ENCODE measurements at places on chromosomes 6 and 20.

DNA sequence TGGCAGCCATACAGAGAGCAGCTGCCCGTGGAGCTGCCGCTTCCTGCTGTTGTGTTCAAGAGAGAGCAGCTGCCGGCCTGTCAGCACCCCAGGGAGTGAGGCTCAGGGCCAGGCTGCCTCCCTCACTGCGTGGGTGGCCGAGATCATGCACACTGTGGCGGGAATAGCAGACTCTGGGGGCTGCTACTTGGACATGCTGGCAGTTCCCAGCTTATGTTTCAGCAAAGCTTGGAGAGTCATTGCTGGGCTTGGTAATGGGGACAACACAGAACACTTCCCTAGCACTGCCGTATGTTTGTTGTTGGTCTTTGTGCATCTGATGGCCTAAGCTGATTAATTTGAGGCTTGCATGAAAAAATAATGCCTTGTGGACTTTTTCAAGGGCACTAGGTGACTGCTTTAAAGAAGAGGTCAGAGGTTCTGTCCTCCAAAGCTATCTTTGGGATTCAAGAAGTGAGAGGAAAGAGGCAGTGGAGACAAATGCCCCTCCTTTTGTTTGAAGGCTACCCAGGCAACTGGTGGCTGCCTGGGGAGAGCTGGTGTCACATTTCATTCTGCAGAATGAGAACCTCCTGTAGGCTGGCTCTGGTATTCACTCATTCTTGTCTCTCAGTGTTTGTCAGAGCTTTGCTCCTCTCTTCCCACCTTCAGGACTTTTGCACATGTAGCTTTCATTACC, 18.8 kb downstream of the MRAP2 start:
- peak; percentile 69 for DNase-seq

DNA sequence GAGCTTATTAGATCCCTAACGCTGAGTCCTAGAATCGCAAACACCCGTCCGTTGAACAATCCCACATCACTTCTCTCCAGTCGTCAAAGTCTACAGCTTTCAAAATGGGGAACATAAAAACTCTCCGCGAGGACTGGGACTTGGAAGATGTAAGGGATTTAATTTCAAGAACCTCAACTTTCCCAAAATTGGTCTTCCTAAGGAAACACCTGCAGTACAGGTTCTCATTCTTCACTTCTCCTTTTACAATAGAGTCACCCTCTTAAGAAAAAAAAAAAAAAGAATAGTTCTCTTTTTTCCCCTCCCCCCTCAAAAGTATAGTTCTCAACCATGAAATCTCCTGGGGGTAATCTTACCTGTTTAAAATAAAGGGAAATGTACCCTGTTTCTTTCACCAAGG, 6.6 kb upstream of the ZBTB22 start:
- DNase-seq: no peak

- no peak for DNase-seq
Measured at GRCh38 chr6:968791-969190, 275.9 kb upstream of the EXOC2 start.

GRCh38 chr20:36709126-36709525, 36.8 kb downstream of the NDRG3 start:
- no peak for DNase-seq

- DNase-seq: no peak
Measured at GRCh38 chr6:92072387-92072786, 1347.0 kb downstream of the EPHA7 start.

GRCh38 chr6:83097204-83097603, 29.7 kb downstream of the DOP1A start:
- DNase-seq: no peak

GRCh38 chr20:38110525-38111178, 54.4 kb downstream of the TGM2 start:
- peak; percentile 3 for DNase-seq

DNA sequence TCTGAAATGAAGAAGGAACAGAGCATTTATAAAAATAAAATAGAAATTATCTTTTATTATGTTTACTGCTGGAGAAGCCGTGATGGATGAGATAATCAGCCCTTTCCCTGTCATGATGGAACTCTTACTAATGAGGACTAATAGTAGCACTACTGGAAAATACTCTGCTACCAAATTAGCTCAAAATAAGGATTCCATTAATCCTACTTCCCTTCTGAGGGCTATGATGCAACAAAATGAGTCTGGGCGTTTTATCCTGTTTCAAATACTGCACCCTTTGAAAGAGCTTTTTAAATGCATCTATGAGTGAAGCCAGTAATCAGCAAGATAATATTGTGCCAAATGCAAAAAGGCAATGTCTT, 59.3 kb upstream of the CARMIL1 start:
- DNase-seq: no peak

DNA sequence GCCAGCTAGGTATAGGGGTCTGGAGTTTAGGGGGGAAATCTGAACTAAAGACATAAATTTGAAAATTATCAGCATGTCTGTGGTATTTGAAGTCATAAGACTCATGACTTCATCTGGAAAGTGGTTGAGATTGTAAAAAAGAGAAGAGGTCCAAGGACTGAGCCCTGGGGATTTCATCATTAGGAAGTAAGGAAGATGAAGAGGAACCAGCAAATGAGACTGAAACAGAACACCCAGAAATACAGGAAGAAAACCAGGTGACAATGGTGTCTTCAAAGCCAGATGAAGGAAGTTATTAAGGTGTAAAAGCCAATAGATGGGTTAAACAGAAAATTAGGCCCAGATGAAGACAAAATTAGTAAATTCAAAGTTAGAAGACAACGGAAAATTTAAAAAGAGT, 49.1 kb upstream of the UBR2 start:
- DNase-seq: no peak

DNA sequence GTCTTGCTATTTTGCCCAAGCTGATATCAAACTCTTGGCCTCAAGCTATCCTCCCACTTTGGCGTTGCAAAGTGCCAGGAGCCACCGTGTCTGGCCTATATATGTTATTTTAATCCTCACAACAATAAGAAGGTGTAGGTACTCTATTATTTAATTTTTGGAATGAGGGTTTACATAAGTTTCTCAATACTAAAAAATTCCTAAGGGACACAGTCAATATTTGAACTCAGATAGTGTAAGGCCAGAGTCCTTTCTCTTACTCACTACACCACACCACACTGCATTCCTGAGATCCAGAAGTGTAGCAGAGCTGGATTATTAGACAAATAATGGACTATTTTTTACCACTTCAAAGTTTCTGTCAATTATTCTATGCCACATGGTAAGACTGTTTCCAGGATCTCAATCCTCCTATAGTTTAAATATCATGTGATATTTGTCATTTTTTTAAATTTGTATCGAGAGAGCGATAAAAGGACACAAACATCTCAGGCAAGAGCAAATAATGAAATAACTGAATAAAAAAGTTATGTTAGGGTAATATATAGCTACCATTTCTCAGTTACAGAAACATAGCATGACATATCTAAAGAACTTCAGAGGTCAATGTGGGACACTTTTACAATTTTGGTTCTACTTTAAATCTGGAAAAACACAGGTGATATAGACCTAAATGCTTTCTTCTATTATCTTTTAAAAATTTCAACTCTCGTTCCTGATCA, 162.2 kb upstream of the THEMIS start:
- DNase-seq: no peak

GRCh38 chr6:83578057-83578456, 65.7 kb downstream of the PRSS35 start:
- no peak for DNase-seq

GRCh38 chr6:72948153-72948552, 277.1 kb downstream of the KHDC1L start:
- DNase-seq: no peak

- no peak for DNase-seq
Measured at GRCh38 chr6:1538369-1538768, 71.3 kb upstream of the FOXC1 start.

DNA sequence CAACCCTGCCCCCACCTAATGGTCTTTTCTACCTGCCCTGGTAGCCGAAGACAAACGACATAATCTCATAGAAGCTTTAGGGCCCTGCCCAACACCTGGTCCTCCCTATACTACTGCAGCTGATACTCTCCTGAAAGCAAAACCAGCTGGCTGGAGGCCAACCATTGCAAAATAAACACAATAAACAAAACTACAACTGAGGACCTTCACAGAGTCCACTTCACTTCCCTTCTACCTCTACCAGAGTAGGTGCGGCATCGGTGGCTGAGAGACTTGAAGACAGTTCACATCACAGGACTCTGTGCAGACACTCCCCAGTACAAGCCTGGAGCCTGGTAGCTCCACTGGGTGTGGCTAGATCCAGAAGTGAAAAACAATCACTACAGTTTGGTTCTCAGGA, 476.2 kb downstream of the MMUT start:
- DNase-seq: no peak

- DNase-seq: no peak
Measured at GRCh38 chr20:20003031-20003954, 13.9 kb upstream of the NAA20 start.

GRCh38 chr20:17097603-17098002, 129.2 kb upstream of the PCSK2 start:
- no peak for DNase-seq

DNA sequence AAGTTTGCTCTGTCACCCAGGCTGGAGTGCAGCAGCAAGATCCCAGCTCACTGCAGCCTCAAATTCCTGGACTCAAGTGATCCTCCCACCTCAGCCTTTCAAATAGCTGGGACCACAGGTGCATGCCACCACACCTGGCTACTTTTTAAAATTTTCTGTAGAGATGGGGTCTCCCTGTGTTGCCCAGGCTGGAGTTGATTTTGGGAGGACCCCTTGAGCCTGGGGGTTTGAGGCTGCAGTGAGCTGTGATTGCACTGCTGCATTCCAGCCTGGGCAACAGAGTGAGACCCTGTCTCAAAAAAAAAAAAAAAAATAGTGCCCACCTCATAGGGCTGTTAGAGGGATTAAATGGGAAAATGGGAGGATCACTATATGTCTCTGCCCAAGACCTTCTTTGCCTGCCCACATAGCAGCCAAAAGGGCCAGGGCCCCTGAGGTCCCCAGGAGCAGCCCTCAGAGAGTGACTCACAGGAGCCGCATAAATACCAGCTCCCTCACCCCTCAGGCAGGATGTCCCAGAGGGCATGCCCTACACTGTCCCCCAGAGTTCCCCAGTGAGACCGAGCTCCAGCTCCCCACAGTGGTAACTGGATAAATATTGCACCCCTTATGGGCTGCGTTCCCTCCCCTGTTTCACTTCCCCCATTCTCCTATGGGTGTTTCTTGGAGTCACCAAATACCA, 11.7 kb upstream of the MDGA1 start:
- no peak for DNase-seq

- no peak for DNase-seq
Measured at GRCh38 chr20:35491823-35492222, 36.4 kb downstream of the CEP250 start.

DNA sequence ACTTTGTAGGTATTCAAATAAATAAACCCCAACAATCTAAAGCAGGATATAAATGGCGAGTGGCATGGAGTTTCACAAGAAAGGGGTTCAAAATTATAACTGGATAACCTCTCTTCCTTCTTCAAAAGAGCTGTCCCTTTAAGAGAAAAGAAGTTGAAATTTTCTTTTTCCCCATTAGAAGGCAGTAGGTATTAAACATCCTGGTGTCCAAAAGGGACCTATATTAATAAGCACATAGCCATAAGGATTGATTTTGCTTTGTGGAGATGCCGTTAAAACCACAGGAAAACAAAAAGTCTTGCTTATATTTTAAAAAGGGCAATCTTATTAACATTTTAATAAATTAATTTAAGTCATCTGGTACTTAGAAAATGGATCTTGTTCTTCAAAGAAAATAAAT, 76.5 kb downstream of the LYRM4 start:
- DNase-seq: no peak

- DNase-seq: no peak
Measured at GRCh38 chr20:63693083-63693732, 3.2 kb upstream of the TNFRSF6B start.

DNA sequence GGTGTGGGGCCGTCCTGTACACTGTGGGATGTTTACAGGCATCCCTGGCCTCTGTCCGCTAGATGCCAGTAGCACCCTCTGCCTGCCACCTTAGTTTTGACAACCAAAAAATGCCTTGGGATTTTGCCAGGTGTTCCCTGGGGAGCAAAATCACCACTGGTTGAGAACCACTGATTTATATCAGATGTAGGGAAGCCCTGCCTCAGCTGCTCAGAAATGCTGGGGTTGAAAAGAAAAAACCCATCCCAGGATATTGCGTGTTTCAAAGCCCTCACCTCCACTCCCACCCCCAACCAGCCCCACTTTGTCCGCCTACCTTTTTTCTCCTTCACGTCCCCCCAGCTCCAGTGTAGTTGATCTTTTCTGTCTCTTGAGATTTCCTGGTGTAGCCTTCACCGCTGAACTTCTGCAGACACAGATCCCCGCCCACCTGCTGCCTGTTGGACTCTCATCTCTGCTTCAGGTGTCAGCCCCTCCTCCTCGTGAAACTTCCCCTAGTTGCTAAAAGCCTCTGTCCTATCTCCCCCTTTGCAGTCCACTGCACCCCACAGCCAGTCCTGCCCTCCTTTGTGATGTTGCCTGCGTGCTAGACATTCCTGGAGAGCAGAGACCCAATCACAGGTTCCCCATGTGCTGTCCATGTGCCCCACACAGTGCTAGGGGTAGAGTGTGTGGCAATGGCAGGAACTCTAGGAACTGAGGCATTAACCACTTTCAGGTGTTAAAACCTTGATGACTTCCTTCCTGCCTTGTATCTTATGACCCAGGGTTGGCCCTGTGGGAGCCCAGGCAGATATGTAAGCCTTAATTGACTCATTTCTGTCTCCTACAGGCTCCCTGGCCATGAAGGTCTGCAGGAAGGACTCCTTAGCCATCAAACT, 98.9 kb downstream of the TBC1D7 start:
- peak; percentile 10 for DNase-seq

GRCh38 chr20:24994470-24995368, 2.2 kb upstream of the APMAP start:
- DNase-seq: peak; percentile 88

- no peak for DNase-seq
Measured at GRCh38 chr6:2102966-2103365, 142.4 kb downstream of the GMDS start.
